ENCODE measurements at places on chromosomes 1 and 21.

DNA sequence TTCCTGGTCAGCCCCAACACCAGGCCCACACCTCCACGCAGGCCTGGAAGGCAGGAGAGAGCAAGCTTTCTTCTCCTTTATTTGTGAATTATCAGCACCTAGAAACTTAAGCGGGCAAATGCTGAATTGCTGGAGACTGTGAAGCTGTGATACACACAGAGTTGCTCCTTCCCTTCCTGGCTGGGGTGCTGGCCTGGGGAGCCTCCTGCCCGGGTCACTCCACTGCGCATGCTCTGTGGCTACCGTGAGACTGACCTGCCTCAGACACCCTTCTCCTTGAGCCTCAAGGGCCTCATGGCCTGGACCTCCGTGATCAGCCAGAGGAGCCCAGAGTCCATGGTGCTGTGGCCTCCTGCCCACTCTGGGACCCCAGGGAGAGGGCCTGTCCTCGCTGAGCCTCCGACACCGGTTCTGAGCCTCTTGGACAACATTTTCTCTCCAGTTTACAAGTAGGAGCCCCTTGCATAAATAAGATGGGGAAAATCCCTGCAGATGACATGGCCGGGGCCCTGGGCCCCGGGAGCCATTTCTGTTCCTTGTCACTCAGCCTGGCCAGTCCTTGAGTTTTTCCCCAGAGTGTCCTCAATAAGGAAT, 18.0 kb downstream of the AGPAT3 start:
- no peak for DNase-seq

GRCh38 chr1:65407877-65408276, 12.6 kb upstream of the LEPR start:
- DNase-seq, result no peak

GRCh38 chr1:73273886-73274285, 924.1 kb downstream of the LRRIQ3 start:
- no peak for DNase-seq

- DNase-seq, result no peak
These were observed 78.5 kb downstream of the ARHGEF10L start for GRCh38 chr1:17617787-17618557.

GRCh38 chr1:201885531-201886075, 3.1 kb upstream of the SHISA4 start:
- DNase-seq, result no peak

GRCh38 chr1:228272331-228272791, 64.5 kb downstream of the OBSCN start:
- DNase-seq, result no peak

DNA sequence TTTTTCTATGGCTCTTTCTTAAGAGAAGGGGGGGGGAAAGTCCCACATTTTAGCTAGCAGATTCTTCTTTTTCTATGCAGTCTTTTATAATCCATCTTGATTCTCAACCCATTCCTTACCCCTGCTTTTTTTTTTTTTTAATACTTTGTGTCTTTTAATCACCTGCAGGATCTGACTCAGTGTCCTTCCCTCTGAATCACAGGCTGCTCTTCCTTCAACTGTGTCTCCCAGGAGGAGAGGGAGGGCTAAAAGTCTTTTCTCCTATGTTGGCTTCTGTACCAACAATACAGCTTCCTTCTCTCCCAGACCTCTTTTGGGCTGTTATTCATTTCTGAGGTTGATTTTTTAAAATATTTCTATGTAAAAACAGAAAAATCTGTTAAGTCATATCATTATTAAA, 686.2 kb downstream of the ADGRL2 start:
- no peak for DNase-seq

GRCh38 chr1:72845381-72845780, 563.0 kb upstream of the NEGR1 start:
- no peak for DNase-seq

DNA sequence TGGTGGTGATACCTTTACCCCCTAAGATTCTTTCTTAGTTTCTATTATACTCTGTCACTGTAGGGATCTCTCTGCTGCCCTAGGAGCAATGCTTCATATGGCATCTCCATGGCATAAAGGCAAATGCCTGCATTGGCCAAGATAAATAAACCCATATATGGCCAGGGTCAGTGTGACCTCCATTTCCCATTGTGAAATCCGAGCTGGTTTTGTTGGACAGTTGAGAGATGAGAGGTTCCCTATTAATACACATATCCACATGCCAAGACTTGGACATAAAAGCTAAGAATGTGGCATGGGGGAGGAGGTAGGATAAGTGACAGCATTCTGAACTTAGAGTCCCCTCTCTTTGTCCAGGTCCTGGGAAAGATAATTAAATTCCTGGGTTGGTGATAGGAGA, 1.4 kb downstream of the TPM3 start:
- DNase-seq, result no peak

GRCh38 chr1:60875138-60875537, 207.2 kb upstream of the NFIA start:
- DNase-seq, result no peak

DNA sequence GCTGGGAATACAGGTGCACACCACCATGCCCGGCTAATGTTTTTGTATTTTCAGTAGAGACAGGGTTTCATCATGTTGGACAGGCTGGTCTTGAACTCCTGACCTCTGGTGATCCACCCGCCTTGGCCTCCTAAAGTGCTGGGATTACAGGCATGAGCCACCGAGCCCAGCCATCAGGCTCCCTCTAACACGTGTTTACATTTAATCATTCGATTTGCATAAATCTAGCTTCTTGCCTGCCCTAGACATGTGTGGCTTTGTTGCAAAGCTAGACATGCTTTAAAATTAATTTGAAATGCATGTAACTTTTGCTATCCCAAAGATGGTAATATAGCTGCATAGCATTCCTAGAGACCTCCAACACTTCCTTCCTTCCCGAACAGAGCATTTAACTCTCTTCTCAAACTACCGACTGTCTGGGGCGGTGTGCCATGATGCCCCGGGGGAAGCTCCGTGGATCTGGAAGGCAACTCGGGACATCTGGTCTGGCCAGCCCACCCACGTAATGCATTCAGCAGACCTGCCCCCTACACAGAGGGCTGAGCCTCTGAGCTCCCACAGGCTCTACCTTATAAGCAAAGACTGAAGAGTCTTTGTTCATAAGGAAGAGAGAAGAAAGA, 34.6 kb upstream of the NID1 start:
- no peak for DNase-seq

DNA sequence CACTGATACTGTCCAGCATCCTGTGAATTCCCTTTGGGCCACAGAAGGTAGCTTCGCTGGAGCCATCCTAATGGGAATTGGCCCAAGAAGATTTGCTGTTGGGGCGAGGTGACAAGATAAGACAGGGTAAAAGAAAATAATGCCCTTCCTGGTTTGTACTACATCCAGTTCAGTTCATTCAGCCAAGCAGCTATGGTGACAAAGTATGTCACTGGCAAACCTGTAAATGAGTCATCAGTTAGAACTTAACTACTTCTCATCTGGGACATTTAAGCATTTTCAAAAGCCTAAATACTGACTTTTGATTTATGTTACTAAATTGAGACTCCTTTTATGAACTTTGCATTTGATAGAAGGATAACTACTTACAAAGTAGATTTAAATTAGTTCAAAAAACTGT, 54.2 kb downstream of the WDR64 start:
- DNase-seq, result no peak

DNA sequence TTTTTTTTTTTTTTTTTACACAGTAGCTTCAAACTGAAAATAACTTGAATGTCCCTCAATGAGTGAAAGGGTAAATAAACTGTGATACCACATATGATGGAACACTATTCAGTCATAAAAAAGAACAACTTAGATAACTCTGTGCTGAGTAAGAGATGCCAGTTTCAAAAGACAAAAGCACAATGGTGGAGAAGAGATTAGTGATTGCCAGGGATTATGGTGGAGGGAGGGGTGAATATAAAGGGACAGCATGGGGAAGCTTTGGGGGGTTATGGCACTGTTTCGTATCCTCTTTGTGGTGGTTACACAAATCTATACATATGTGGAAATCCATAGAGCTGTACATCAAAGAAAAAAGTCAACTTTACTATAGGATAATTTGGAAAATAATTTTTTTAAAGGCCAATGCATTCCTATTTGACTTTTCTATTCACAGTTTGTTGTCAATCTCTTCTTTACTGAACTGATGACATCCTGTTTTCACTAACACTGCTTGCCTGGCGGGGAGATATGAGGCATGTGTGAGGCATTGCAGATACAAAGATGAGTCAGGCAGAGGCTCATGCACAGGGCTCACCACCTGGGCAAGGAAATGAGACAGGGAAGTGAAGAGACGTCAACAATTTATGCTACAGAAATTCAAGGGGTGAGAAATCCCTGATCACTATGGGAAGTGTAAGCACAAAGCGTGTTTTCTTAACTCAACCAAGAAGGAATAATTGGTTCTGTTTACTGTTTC, 302.7 kb downstream of the DUSP10 start:
- no peak for DNase-seq

DNA sequence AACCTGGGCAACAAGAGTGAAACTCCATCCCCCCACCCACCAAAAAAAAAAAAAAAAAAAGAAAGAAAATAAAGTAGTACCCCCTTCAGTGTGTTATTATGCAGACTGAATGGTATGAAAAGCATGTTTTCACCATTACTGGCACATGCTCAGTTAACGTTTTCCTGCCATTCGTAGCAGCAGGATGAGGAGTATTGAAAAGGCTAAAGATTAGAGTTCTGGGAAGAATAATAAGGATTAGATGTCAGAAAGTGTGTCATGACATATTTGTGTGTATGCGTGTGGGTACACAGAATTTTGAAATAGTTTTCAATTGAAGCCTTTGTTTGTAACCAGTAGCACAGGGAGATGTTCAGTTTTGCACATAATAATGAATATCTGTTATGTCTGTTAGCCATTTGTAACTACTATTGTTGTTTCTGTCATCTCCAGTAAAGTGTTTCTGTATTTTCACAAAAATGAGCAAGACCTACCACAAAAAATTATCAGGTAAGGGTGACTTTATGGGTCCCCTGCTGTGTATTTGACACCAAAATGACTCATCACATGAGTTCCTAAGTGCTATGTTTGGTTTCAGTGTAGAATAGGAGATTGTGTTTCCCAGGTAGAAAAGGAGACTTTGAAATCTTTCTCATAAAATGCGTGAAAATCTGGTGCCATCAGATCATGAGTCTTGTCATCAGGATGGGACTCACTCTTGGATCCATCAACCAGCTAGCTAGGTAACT, 358.9 kb downstream of the DISC1 start:
- no peak for DNase-seq

DNA sequence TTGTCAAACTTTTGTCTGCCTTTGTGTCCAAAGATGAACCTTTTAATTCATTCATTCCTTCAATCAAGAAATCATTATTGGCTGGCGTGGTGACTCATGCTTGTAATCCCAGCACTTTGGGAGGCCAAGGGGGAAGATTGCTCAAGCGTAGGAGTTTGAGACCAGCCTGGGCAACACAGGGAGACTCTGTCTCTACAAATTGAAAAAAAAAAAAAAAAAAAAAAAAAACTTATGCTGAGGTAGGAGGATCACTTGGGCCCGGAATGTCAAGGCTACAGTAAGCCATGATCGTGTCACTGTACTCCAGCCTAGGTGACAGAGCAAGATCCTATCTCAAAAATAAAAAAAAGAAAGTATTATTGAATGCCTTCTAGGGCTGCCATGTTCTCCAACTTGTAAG, 51.3 kb upstream of the CXADR start:
- DNase-seq, result no peak

GRCh38 chr1:10160173-10160572, 50.2 kb upstream of the KIF1B start:
- no peak for DNase-seq

DNA sequence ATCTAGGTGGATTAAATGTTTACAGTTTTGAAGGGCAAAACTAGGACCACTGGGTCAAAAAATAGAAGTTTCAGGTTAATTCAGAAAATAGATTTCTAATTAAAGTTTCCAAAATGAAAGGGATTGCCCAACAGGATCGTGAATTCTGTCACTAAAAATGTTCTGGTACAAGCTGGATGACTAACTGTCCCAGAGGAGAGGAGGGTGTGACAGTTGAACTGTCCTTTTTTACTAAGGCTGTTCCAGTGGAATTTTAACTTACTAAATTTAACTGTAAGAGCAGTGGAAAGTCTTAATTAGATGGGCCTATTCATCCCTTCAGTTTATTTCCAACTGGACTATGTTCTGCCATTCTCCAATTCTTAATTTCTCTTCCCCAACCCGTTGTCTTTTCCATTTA, 7.2 kb downstream of the SNX7 start:
- no peak for DNase-seq

DNA sequence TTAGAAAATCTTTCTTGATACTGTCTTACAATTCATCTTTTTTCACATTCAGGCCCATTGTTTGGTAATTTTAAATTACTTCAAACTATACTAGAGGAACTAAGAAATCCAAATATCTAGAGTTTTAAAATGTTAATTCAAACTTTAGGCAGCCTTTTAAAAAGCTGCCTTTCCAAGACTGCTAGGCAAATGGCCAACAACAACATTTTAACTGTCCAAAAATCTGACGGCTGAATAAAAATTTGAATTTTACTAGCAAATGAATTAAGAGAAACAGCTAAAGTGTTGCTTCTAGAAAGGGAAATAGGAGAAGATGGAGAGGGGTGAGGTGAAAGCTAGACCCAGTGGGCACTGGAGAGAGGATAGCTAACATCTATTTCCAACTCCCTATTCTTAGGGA, 17.2 kb downstream of the DPYD start:
- DNase-seq, result no peak
